ENCODE measurements at places on chromosomes 1 and 21.

GRCh38 chr1:66250075-66250474, 283.9 kb upstream of the SGIP1 start:
- no peak for DNase-seq

GRCh38 chr1:232142403-232143314, 487.3 kb downstream of the SIPA1L2 start:
- DNase-seq: peak; percentile 19

- no peak for DNase-seq
Observed at GRCh38 chr1:153733970-153734369, 6.1 kb downstream of the INTS3 start.

- peak; percentile 26 for DNase-seq
Observed at GRCh38 chr1:44316231-44316759, 38.8 kb downstream of the ERI3 start.

GRCh38 chr1:160217481-160218051, 12.4 kb downstream of the PEA15 start:
- no peak for DNase-seq

DNA sequence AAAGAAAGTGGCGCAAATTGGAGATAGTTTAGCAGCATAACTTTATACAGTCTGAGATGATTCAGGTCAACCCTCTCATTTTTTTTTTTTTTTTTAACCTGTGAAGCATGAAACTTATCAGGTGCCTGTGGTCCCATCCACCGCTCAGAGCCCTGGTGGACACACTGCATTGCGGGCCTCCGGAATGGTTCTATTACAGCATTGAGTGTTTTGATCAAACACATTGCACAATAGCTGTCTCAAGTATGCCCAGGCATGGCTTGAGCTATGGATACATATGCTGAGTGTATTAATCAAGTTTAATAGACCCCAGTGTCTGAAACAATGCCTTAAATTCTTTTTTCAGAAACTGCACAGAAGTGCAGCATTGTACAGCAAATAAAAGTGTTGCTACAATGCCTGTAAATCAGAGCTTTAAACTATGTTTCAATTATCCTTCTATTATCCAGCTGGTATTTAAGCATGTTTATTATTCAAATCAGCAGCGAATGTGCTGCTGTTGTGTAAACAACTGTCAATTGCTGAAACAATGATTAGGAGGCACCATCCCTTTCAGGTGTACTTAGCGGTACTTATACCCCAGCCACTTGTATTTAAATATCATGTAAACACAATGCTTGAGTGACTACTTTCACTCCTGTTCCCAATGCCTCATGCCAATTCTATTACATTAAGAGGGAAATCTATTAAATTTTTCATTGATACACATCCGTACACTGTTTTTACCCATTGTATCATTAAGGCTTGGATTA, 456.6 kb downstream of the RPS6KC1 start:
- DNase-seq: no peak

All from globus pallidus (tissue), 1 donor.